Stimulated activated CD4-positive, alpha-beta T cell treated with anti-CD3 and anti-CD28 coated beads, Interleukin-1b, Interleukin-23, amount 100 ng/mL, for 1 hour (primary cell): ENCODE measurements at places on chromosomes 2 and 18.

DNA sequence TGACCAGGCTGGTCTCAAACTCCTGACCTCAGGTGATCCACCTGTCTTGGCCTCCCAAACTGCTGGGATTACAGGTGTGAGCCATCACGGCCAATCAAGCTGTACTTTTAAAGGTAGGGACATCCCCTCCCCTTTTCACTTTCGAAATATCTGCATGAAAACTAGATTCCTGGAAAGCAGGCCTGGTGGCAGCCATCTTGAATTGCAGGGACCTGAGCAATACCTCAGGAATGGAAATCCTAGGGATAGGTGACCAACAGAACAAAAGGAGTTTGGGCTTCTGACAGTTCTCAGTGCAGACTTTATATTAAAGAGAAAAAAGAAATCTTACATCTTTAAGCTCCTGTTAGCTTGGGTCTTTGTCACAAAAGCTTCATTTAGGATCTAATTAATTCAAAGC lies 62.6 kb downstream of the KLF7 start:
- no peak for DNase-seq

- no peak for DNase-seq
Measured at GRCh38 chr2:163347982-163348856, 387.6 kb downstream of the FIGN start.

DNA sequence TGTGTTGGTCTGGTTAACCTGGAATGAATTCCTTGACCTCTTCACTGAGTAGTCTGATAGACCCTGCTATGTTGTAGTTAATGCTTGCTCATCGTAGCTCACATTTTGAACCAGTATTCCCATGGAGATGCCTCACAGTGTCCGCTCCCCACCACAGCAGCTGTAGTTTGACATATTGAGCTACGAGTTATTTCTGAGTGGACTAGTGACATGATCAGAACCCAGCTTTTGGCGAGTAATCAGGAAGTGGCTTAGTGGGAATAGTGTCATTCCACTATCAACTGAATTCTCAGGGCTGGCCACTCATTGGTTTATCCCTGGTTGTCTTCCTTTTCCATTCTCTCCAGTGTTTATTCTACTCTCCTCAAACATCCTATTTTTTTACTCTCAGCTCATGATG lies 102.7 kb downstream of the MYO1B start:
- DNase-seq, result no peak

- DNase-seq, result no peak
Measured at GRCh38 chr18:45060102-45060501, 379.4 kb downstream of the SETBP1 start.

DNA sequence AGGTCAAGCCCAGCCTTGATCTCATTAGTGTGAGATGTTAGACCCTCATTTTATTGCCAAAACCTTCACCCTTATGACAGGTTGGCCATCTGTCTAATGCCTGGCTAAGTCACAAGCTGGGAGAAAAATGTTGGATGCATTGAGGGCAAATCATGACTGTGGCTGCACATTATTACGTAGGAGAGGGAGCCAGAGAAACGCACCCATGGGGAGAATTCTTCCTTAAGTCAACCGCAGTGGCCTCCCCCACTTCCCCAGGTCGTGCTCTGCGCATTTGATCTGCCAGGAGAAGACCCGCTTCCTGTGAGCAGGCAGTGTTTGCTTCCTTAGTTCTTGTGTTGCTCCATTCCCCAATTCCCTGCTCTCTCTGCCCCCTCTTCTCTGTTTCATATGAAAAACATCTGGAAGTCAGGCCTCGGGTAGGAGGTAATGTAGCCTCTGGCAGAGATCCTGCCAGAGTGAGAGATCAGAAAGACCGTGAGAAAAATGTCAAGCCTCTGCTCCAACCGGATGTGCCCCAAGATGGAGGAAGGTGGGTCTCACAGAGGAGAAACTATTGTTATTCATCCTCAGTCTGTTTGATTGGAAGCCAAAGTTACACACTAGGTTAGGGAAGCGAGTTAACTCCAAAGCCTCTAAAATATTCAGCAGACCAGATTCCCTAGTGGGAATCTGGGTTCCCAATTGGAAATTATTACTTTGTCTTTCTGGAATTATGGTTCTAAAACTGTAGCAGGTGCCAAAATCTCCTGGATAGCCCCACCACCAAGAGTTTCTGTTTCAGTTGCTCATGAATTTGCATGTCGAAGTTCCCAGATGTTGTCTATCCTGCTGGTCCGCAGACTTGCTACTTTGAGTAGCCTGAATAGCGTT lies 144.3 kb upstream of the PELI1 start:
- no peak for DNase-seq

DNA sequence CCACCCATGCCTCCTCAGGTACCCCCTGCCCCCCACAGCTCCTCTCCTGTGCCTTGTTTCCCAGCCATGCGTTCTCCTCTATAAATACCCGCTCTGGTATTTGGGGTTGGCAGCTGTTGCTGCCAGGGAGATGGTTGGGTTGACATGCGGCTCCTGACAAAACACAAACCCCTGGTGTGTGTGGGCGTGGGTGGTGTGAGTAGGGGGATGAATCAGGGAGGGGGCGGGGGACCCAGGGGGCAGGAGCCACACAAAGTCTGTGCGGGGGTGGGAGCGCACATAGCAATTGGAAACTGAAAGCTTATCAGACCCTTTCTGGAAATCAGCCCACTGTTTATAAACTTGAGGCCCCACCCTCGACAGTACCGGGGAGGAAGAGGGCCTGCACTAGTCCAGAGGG lies 803 bp upstream of the DES start:
- DNase-seq, result no peak

DNA sequence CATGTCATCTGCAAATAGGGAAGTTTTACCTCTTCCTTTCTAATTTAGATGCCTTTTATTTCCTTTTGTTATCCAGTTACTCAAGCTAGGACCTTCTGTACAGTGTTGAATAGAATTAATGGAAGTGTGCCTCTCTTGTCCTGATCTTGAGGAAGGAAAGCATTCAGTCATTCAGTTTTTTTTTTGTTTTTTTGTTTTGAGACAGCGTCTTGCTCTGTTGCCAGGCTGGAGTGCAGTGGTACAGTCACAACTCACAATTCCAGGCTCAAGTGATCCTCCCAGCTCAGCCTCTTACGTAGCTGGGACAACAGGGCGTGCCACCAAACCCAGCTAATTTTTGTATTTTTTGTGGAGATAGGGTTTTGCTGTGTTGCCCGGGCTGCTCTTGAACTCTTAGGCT lies 203.9 kb upstream of the ALPP start:
- DNase-seq, result no peak

DNA sequence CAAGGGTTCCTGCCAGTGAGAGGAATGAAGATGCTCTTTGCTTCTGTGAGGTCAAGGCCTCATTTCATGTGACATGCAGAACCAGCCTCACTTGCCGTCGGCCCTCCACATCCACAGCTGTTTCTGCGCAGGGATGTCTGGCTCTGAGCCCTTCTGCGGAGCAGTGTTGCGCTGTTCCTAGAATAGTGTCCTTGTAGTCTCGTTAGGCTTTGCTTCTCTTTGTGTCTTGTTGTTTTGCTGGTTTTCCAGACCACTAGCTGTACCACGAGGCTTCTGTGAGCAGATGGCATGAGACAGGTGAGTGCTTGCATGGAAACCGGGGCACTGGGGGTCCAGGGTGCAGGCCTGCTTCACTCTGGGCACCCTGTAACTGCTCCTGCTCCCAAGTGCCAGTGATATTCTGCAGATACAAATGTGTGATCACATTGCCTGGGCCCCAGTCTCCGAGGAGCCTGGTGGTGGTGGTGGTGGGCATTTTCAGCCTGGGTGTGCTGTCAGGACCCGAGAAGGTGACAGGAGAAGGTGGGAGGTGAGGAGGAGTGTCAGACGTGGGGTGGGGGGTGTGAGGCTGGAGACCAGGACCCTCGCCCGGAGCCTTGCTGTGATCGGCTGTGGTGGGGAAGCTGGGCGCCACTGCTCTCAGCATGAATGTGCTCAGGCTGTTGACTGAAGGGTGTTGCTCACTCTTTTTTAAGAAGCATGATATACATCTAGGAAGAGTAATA lies 34.3 kb downstream of the LDLRAD4 start:
- DNase-seq, result no peak

DNA sequence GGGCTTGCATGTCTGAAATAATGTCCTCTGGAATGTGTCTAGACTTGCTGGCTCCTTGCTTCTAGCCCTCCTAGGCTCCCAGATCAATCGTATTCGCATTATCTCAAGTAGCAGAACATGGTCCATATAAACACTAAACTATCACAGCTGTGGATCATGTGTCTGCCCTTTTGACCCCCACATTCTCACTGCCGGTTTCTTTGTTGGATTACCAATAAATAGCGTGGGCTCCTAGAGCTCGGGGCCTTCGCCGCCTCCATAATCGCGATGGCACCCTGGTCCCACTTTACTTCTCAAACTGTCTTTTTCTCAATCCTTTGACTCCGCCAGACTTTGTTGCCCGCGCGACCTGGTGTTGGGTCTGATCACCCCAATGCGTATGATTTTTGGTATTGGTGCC lies 6.3 kb upstream of the SCYGR8 start:
- DNase-seq, result no peak

- DNase-seq, result no peak
Measured at GRCh38 chr2:44564752-44565151, 203.0 kb downstream of the CAMKMT start.

DNA sequence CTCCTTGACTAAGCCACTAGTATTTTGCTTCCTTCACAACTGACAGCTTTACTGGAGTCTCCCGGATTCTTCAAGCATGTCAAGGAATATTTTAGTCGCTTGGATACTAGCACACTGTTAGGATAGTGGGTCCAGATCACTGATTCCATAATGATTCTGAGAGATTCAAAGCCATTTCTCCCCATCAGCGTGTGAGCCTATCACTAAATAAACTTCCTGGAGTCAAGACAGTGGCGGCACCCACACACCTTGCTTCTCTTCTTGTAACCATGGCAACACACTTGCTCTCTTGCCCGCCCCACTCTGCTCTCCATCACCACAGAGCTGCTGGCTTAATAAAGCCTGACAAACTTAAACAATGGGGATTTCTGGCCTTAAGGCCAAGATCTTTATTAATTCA lies 245.1 kb downstream of the LRRTM1 start:
- DNase-seq, result no peak

GRCh38 chr2:9364791-9365497 lies 58.4 kb downstream of the ITGB1BP1 start:
- no peak for DNase-seq

DNA sequence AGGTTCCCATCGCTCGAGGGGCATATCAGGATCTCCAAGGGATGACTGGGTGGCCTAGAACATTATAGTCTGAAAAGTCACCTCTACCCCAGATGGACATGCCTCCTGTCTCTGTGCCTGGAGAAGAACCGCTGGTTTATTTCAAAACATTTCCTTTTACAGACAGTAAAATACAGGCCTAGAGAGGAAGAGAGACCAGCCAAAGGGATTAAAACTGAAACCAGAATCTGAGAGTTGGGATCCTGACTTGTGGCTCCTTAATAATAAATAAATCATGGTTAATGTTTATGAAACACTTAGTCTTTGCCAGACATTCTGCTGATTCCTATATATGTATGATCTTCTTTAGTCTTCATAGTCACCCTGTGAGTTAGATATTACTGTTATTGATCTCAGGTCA lies 153.7 kb downstream of the DDX1 start:
- no peak for DNase-seq

GRCh38 chr2:215476424-215476823 lies 40.6 kb upstream of the FN1 start:
- DNase-seq, result no peak

GRCh38 chr2:45435316-45435715 lies 175.8 kb downstream of the SRBD1 start:
- DNase-seq, result no peak

DNA sequence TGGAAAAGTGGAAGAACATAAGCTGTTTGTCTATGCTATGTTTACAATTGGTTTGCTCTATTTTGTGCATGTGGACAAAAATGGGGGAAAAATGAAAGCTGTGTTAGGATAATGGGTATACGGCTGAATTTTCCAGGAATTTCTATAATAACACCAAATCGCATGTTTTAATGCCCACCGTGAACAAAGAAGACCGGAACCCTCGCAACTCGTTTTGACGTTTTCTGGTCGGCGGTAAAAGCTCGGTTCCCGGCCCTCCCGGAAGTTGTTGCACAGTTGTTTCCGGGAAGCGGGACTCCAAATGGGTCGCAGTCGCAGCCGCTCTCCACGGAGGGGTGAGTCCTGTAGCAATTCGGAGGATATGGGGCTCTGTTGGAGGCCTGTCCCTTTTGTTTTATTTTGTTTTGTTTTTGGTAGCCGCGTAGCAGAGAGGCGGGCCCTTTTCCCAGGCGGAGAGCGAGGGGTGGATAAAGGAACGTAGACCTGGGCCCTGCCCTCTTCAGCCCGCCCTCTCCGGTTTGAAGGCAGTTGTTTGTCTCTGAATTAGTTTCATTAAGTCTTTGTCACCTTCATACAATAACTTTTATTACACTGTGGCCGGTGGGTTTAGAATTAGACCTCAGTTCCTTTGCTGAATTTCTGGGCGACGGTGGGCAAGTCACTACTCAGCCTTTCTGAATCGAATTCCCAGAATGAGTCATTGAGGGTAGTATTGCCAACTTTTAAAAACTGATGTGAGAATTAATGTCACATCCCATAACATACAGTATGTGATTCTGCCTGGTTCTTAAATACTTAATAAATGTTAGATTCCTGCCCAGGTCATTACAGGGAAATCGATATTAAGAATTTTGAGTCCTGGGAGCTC lies at the start of gene SNRNP27:
TSS of gene SNRNP27 (plus strand) at position 273 of the 868 bp plus-strand sequence. CDS start at position 302, 29 bp downstream.
- peak; percentile 65 for DNase-seq

DNA sequence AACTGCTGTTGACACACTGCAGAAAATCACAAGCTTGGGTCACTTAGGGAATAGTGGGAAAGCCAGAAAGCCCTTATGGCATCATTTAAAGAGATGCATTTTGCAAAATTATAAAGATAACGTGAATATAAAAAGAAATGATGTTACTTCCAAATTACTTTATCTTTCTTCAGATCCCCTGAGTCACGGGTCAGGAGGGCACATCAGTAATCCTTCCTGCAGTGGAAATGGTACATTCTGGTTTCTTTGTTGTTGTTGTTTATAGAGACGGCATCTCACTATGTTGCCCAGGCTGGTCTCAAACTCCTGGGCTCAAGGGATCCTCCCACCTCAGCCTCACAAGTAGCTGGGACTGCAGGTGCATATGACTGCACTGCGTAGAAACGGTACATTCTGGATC lies 9.8 kb upstream of the EPG5 start:
- no peak for DNase-seq

DNA sequence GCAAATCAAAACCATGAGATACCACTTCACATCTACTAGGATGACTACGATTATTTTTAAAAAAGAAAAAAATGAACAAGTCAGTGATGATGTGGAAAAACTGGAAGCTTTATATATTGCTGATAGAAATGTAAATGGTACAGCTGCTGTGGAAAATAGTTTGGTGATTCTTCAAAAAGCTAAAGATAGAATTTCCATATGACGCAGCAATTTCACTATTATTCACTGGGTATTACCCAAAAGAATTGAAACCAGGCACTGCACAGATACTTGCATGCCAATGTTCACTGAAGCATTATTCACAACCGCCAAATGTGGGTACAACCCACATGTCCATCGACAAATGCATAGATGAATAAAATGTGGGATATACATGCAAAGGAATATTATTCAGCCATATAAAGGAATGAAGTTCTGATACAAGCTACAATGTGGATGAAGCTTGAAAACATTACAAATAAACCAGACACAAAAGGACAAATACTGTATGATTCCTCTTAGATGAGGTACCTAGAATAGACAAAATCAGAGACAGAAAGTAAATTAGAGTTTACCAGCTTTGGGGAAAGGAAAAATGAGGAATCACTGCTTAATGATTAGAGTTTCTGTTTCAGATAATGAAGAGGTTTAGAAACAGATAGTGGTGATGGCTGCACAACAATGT lies 11.1 kb downstream of the RTTN start:
- no peak for DNase-seq

GRCh38 chr2:44135296-44135695 lies 33.4 kb upstream of the PPM1B start:
- DNase-seq, result no peak
